Myocyte (in vitro differentiated cells): ENCODE measurements at places on chromosomes 7 and 10. TPM values are rescaled to one million over a fixed set of nuclear protein-coding genes. Genes with fewer than 3 reads are reported as not detected.

The OR2A12 gene
- total RNA-seq, result not detected in 2 replicates

DNA sequence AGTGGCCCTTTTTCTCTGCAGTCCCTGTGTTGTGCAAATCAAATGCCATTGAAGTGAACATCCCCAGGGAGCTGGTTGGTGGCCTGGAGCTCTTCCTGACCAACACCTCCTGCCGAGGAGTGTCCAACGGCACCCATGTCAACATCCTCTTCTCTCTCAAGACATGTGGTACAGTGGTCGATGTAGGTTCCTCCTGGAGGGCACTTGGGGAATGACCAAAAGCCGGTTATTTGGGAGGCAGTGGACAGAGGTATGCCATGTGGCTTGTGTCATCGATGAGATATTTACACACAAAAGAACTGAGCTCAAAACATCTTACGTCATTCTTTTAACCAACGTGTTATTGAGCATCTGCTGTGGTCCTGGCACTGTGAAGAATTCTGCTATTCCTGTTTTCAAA lies 19.7 kb downstream of the OIT3 start:
- DNase-seq, result no peak

The EMX2 gene
- total RNA-seq, result not detected in 2 replicates

DNA sequence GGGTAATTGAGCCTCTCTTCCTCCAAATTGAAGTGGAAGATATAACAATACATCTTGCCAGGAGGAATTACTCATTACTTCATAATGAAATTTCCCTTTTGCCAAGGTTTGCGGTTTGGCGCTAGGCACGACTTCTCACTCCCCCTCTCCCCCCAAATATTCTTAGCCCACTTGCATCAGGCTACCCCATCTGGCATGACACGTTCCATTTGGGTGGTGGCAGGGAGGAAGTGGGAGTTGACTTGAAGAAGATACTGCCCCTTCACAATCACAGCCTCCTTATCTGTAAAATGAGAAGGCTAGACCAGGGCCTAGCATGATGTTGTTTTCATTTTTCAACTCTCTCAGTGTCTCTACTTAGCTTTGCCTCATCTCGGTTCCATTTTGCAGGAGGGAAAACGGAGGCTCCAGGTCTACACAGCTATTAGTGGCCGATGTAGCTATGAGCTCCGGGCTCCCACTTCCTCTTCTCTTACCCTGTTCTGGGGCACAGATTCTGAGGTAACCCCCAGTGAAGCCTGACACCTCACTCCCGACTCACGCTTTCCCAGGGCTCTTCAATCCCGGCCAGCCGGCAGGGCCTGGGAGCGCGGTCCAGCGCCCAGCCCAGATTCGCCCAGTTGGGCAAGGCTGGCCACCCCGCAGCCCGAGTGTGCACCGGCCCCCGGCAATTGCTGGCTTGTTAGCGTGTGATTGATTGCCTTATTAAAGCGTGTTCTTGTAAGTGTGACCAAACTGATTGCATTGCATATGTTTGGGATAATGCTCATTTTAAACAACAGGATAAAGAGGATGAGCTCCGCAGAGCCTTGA lies 6.5 kb downstream of the EVX1 start:
- peak; percentile 40 for DNase-seq

DNA sequence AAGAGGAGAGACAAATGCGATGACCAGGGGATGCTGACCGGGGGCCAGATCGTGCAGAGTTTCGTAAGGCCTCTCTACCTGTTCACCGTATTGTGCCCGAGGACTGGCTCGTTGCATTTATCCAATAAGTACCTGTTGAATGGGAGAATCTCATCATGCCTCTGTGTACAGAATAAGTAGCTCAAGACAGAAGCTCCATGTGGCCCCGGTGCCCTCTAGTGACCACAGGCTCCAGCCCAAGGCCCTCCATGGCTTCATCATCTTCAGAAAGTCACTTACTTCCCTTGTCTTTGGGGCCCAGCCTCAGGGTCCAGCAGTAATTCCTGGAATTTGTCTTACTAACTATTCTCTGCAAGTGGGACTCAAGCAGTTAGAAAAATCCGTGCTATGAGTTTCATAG lies 151.0 kb downstream of the CHN2 start:
- peak; percentile 67 for DNase-seq

The KLHL7 gene
- total RNA-seq, result 50.0 and 53.2 TPM in 2 replicates

- DNase-seq, result peak; percentile 39
Measured at GRCh38 chr7:48158404-48158803, 12.9 kb upstream of the ABCA13 start.

- peak; percentile 15 for DNase-seq
Measured at GRCh38 chr7:136956232-136956631, 87.8 kb downstream of the CHRM2 start.

GRCh38 chr7:157061979-157062378 lies 51.5 kb upstream of the MNX1 start:
- DNase-seq, result no peak

- peak; percentile 46 for DNase-seq
Measured at GRCh38 chr7:832167-832967, at the start of gene SUN1. Gene SUN1, plus strand, starts transcription at chr7:832476. Its CDS starts 49 bp downstream, at chr7:832525.

- no peak for DNase-seq
Measured at GRCh38 chr10:3786295-3787015, 1.4 kb upstream of the KLF6 start.
